AG10803 (cell line): ENCODE measurements at places on chromosomes 5 and 9.
A peak's percentile ranks its signal among the peaks of the same experiment; 100 is the strongest.

DNA sequence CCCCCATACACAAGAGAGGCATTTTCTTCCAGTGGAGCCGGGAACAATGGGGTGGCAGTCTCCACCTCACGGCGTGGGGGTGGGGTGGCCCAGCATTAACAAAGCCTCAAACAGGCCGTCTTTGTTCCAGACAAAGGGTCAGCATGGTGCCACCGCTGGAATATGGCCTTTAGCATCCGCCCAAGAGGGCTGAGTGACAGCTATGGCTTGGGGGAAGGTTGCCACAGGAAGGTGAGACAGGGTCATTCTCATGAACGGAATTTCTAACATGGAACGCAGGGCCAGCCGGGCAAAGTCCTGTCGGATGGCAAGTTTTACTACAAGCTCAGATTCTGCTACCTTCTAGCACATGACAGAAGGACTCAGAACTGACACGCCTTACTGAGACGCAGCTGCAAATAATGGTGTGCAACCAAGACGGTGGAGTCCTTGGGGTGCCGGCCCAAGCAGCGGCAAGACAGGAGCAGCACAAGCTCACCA, 64.0 kb downstream of the OTULIN start:
- no peak for DNase-seq

- no peak for DNase-seq
These were observed 22.2 kb upstream of the DAPK1 start for GRCh38 chr9:87475463-87475862.

DNA sequence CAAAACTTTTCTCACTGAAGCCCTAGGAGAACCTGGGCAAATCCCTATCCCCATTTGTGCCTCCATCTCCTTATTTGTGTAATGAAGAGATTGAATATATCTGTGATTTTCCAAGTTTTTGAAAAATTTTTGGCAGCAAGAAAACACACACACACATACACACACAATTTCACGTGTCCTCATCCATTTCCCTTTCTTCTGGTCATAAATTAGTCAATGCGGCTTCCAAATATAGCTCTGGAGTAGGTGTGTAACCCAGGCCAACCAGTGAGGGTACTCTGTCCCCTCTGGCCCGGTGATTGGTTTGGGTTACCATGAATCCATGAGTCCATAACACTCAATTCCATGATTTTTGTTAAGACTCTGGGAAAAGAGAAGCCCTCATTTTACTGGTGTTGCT, 12.7 kb downstream of the CSF1R start:
- DNase-seq, result no peak

DNA sequence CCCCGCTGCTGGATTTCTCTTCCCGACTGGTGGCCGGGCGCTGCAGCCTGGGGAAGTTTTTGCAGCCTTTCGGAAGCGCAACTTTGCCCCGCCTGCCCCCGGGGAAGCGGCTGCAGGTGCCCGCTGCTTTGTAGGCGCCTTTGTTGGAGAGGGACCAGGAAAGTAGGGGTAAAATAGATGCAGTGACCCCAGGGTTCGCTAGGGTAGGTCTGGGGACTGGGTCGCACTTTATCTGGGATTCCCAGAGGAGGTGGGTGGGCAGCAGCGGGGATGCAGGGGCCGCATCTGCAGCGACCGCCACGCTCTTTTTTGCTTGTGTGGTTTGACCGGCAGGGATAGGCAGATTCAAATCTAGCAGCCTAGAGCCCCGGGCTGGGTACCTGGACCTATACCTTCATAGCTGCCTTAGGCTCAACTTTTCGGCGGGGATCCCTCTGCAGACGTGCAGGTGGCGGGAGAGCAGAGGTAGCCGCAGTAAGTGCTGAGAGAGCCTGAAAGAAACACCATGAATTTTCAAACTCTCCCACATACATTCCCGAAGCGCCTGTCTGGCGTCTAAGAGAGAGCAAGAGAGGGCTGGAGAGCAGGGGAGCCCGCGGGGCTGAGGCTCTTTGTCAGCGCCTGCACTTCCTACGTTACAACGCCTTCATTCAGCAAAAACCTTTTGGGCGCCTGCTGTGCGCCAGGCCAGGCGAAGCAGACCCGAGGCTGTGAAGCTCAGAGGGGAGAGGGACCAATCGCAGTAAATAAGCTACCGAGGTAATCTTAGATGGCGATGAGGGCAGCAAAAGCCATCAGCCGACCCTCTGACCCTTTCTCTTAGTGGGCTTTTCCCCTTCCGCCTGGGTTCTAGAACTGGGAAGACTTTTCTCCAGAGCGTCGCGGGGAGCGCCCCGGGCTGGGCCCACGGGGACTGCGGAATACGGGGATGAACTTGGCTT, 642 bp downstream of the SV2C start:
- DNase-seq, result no peak

- no peak for DNase-seq
These were observed 450.2 kb upstream of the ZNF608 start for GRCh38 chr5:125196481-125197111.

- DNase-seq, result peak; percentile 16
These were observed 48.9 kb upstream of the DMRT1 start for GRCh38 chr9:792331-793260.

- no peak for DNase-seq
These were observed 273.2 kb upstream of the PANK3 start for GRCh38 chr5:168852329-168852728.

DNA sequence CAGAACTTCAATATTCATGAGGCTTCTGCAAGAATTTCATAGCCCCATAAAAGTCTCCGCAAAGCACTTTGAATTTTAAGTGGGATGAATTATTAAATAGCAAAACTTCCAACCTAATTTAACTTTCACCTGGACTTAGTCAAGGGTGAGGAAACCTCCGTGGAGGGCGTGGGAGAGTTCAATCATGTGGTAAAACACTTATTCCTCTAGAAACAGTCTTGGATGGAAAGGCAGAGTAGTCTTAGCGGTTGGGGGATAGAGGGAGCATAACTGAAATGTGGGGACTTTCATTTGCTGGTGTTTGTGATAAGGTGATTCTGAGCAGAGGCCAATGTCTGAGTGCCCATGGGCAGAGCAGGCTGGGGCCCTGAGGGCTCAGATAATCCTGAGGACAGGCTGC, 241.9 kb downstream of the IRX1 start:
- no peak for DNase-seq

DNA sequence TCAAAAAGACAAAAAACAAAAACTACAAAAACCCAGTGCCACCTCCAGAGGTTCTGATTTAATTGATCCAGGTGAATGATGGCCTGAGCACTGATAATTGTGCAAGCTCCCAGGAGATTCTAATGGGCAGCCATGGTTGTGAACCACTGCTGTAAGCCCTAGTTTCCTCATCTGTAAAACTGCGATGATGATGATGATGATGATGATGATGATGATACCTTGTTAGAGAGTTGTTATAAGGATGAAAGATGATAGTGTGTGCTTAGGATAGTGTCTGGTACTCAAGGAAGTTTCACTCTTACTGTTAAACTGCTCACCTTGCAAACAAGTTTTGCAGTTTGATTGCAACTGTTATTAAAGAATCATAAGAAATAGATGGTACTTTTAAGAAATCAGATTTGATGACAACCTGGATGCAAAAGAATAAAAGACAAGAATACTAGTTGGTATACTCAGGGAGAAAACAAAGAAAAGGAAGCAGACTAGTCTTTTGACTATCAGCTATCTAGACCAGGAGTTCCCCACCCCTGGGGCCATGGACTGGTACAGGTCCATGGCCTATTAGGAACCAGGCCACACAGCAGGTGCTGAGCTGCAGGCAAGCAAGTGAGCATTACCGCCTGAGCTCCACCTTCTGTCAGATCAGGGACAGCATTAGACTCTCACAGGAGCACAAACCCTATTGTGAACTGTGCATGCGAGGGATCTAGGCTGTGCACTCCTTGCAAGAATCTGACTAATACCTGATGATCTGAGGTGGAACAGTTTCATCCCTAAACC, 98.0 kb downstream of the OR2K2 start:
- DNase-seq, result no peak

GRCh38 chr9:75582870-75583269, 307.6 kb upstream of the PCSK5 start:
- no peak for DNase-seq

GRCh38 chr9:92634712-92635605, 35.0 kb downstream of the IPPK start:
- DNase-seq, result peak; percentile 70

GRCh38 chr5:91042936-91043255, 340.2 kb downstream of the ARRDC3 start:
- no peak for DNase-seq

GRCh38 chr9:14298601-14299022, 15.3 kb downstream of the NFIB start:
- DNase-seq, result no peak

- peak; percentile 60 for DNase-seq
These were observed 11.6 kb downstream of the FANCC start for GRCh38 chr9:95305770-95306492.

GRCh38 chr5:157290156-157290980, 24.4 kb downstream of the CYFIP2 start:
- peak; percentile 81 for DNase-seq

DNA sequence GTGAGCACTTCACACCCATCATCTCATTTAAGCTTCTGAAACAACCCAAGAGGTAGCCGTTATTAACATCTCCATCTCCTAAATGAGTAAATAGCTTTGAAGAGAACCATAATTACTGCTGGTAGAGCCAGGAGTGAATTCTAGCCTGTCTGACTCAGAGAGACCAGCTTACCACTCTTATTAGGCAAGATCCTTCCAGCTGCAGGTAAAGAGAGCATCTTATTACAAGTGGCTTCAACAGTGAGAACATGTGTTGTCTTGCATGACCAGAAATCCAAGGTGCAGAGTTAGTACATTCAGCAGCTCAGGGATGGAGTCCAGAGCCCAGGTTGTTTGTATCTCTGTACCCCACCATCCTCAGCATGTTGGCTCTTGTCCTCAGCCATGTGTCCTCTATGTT, 10.9 kb upstream of the AFAP1L1 start:
- no peak for DNase-seq

- peak; percentile 90 for DNase-seq
These were observed 38.3 kb downstream of the FAM78A start for GRCh38 chr9:131237931-131238401.

DNA sequence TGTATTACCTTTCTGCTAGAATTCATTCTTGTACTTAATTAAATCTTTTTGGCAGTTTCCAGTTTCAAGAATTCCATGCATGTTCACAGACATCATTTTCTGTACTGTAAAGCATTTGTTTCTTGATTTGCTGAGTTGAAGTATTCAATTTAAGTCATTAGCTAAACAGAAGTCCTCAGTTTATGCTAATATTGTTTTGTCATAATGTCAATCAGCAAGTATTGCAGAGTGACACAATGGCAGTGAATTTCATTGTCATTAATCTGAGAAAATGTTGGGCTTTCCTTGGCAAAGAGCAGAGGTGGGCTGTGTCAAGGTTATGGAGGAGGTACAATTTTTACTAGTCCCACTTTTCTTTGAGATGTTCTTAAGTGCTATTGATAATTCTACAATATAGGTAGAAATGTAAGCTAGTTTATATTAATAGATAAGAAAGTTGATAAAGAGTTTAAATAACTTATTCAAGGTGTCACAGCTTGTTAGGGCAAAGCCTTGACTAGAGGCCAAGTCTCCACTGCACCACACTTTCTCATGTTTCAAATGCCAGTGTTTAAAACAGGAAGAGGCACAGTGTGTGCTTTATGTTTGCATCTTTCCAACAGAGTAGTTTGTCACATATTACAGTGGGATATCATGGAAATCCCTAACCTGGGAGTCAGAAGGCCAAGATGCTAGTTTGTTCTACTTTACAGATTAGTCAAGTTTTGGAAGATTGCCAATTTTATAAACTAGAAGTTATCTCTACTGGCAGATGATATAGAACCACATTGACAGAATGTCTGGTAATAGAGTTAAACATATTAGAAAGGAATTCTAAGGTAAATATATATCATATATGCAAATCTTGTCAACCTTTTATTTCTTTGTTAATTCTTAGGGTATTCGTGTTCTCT, 56.3 kb downstream of the SLF1 start:
- DNase-seq, result no peak

DNA sequence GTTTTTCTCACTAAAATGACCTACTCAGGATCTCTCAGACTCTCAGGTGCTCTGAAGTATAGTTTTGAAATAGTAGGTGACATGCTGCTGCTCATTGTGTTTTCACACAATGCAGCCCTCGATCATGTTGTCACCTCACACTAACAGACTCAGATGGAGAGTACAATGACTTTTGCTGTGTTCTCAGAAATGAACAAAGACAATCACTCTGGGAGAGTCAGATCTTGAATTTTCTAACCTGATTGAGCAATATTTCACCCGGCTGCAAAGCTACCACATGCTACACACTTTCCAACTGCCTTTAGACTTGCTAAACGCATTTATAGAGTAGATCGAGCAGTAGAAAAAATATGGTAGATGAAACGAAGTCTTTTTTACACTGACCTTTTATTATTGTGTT, 113.4 kb downstream of the ST8SIA4 start:
- DNase-seq, result no peak

- DNase-seq, result no peak
These were observed 99.6 kb downstream of the LIFR start for GRCh38 chr5:38456657-38457399.

DNA sequence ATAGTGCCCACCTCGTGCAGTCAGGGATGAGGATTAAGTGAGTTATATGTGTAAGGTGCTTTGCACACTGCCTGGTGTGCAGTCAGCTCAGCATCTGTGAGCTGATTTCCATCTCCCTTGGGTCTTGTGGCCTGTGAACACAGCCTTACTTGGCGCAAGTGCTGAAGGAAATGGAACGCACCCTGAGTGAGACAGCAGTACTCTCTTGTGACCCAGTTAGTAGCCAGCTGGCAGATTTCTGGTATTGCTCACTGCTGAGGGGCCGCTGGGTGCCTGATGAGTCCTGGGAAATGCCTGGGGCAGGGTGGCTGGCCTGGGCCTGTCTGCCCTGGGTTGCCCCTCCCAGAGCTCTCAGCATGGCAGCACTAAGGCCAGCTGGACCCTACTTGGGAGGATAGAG, 90.9 kb upstream of the BOD1 start:
- DNase-seq, result peak; percentile 91

DNA sequence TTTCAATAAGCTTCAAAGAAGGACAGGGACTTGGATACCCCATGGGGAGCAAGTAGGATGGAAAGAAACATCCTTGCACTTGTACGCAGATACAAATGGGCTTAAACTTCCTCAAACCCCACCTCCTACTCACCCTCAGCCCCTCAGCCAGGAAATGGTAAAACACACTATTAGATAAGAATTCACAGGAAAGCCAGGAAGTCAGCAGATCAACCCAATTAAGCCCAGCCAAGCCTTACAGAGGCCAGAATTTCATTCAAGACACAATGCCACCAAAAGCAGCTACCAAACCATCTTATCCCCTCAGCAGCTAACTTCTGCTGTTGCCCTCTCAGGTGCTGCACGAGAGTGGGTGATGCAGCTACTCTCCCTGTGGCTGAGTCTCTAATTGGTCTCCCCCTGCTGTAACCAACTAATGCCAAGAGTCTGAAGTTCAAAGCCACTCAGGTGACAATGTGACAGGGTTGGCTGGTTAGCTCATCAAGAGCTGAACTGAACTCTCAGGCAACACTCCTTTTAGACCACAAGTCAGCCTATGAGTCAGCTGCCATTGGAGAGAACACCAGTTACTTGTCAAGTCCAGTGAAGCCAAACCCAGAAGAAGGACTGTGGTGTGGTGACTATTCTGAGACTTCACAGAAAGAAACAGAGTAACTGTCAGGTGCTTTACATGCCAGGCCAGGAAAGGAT, 201.9 kb downstream of the ZNF608 start:
- DNase-seq, result no peak

- DNase-seq, result no peak
These were observed 19.9 kb upstream of the CAST start for GRCh38 chr5:96642281-96642640.

GRCh38 chr5:137022043-137022442, 477.1 kb downstream of the SPOCK1 start:
- DNase-seq, result peak; percentile 40
